NCI-H1930 (cell line): ENCODE measurements at places on chromosomes 5 and 9.

- DNase-seq = no peak
Observed at GRCh38 chr5:138502121-138502520, 36.8 kb downstream of the EGR1 start.

- DNase-seq = no peak
Observed at GRCh38 chr9:80188579-80188978, 616.8 kb downstream of the TLE4 start.

- no peak for DNase-seq
Observed at GRCh38 chr5:94884311-94884710, 265.8 kb downstream of the SLF1 start.

DNA sequence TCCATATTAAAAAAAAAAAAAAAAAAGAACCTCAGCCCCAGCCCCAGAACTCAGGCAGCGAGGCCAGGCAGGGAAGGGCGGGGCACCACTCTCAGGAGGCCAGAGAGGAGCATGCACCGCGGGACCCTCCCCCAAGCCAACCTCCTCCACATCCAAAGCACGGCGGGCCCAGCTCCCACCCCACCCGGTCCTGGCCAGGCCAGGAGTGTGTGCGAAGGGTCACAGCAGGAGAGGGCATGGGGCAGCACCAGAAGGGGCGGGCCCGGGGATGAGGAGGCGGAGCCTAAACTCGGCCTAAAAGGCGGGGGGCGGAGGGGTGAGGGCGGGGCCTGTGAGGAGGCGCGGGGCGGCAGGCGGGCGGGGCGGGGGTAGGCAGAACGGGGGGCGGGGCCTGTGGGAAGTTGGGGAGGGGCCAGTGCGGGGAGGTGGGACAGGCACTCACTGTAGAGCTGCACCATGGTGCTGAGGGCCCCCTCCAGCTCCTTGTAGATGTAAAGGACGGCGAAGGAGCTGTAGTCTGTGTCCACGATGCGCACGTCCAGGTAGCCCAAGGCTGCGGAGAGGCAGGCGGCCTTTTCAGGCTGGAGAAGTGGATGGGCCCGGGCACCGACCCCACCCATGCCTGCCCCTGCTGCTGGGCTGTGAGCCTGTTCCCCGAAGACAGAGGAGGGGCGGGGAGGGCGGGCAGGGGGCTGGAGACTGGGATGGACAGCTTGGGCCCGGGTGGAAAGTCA, 1.2 kb downstream of the LCN15 start:
- no peak for DNase-seq

DNA sequence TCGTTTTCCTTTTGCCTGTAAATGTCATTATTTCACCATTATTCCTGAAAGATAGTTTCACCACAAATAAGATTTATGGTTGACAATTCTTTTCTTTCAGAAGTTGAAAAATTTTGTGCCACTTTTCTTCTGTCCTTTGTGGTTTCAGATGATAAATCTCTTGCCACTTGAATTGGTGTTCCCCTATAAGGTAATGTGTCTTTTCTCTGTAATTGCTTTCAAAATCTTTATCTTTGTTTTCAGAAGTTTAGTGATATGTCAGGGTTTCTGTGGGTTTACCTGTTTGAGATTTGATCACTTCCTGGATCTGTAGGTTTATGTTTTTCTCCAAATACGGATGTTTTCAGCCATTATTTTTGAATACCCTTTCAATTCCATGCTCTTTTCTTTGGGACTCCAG, 14.6 kb downstream of the RASA1 start:
- DNase-seq = no peak
